ENCODE measurements at places on chromosomes 2 and 18.

- no peak for DNase-seq
Measured at GRCh38 chr2:134926231-134926931, 7.8 kb downstream of the CCNT2 start.

DNA sequence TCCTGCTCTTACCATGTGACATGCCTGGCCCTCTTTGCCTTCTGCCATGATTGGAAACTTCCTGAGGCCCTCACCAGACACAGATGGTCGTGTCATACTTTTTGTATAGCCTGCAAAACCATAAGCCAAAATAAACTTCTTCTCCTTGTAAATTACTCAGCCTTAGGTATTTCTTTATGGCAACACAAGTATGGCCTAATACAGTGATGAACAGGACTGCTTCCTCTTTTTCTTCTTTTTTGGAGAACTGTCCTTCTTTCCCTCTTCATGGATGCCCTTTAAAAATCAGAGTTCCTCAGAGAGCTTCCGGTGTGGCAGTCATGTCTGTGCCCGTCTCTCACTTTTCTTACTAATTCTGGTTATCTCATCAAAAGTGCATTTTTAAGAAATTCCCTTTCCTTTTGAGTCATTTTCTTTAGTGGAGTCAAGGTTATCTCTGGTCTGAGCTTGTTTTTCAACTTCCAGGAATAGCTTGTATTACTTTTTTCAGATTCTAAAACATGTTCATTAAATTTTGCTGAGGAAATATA, 9.2 kb upstream of the IL1A start:
- DNase-seq: no peak

- DNase-seq: no peak
Measured at GRCh38 chr18:22882084-22882483, 51.0 kb upstream of the RBBP8 start.

- DNase-seq: peak; percentile 55
Measured at GRCh38 chr18:53458268-53458667, 766.2 kb downstream of the MBD2 start.

DNA sequence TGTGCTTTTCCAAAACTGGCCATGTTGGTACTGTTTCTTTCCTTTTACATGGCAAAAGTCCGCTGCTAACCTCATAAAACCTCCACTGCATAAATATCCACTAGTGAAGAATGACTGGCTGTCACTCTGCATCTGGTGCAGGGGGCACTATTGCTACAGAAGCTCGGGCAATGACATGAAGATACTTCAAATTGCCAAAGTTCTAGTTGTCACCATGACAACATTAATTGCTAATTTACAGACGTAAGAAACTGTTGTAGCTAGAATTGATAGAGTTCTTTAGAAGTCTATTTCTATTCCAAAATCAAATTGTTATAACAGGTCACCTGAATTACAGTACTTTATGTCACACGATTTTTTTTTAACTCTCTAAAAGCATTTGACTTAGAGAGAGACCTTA, 845 bp downstream of the CFAP210 start:
- DNase-seq: peak; percentile 8

GRCh38 chr18:70276416-70277191, 12.2 kb upstream of the SOCS6 start:
- no peak for DNase-seq

DNA sequence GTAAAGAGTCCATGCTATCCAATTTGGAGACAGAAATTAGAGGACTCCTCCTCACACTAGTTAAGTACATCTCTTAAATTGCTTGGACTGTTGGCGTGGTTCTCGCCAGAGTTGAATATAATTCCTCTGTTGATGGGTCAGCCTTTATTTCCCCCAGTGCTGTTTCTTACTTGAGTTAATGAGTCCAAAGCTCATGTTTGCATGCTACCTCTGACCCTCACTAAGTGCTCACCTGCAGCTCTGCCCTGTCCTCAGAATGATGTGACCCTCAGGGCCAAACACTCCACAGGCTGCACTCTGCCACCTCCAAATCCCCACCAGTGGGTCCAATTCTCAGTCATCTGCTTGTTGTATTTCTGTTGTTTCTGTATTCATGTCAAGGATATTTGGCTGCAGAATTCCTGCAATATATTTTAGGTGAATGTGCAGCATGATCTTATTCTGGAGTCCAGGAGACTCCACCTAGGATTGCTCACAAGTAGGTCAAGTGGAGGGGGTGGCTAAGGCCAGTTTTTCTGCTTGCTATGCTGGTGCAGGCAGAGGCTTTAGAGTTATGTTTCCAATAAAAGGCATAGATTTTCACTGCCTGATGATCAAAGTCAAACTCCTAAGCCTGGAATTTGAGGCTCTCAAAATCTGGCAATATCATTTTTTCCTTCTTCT, 37.8 kb downstream of the RDH14 start:
- no peak for DNase-seq

GRCh38 chr2:183035298-183035953, 2.8 kb downstream of the NCKAP1 start:
- DNase-seq: no peak

GRCh38 chr2:181185948-181186347, 205.5 kb downstream of the UBE2E3 start:
- DNase-seq: no peak

DNA sequence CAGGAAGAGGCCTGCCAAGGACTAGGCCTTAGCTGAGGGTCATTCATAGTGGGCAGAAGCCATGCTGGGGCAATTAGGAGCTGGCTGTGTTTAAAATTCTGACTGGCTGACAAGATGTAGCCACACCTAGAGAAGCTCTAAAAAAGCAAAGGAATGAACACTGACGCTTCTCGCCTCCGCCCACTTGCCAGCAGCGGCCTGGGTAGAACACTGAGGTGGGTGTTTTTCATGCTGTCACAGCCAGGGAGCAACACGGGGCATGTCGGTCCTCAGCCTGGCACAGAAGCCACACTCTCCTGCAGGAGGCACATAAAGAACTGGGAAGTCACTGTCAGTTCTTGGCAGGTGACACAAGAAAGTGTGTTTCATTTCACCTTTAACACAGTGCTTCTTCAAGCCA, 10.4 kb downstream of the CHST10 start:
- DNase-seq: no peak

GRCh38 chr18:62101321-62101721, 85.5 kb downstream of the PIGN start:
- no peak for DNase-seq

DNA sequence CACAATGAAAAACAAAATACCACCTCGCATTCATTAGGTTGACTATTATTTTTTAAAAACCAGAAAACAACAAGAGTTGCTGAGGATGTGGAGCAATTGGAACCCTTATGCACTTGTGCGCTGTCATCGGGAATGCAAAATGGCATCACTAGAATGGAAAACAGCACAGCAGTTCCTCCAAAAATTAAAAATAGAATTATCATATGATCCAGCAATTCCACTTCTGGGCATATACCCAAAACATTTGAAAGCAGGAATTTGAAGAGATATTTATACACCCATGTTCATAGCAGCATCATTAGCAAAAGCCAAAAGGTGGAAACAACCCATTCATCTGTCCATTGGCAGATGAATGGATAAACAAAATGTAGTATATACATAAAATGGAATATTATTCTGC, 11.9 kb upstream of the NMUR1 start:
- DNase-seq: no peak

Measured in NCI-H446 (cell line).